ENCODE measurements at places on chromosomes 1 and 21.

DNA sequence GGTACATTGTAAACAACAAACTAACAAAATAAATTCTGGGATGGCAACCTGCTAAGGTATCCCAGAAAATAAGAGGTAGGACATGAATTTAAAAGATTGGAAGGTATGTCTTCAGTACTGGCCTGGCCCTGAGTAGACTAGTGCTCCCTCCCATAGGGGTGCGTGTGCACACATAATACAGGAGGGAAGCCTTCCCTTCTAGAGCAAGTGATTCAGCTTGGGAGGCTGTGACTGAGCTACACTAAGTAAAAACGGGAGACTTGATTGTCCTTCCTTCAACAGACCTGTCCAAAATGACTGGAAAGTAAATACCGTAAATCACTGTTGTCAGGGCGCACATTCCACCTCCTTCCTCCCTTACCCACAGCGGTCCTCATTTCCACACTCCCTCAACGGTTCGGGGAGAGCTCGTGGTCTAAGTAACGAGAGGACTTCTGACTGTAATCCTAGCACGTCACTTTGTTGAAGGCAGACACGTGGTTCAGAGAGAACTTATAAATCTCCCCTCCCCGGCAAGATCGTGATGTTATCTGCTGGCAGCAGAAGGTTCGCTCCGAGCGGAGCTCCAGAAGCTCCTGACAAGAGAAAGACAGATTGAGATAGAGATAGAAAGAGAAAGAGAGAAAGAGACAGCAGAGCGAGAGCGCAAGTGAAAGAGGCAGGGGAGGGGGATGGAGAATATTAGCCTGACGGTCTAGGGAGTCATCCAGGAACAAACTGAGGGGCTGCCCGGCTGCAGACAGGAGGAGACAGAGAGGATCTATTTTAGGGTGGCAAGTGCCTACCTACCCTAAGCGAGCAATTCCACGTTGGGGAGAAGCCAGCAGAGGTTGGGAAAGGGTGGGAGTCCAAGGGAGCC, at the start of gene TGFB2:
TSS of gene TGFB2 (plus strand) at position 523 of the 859 bp plus-strand sequence. CDS start 1,366 bp downstream, outside the sequence.
- no peak for DNase-seq

- DNase-seq: peak; percentile 73
Measured at GRCh38 chr1:207805841-207806421, 54.1 kb downstream of the CD46 start.

GRCh38 chr1:107653005-107653404, 312.0 kb downstream of the VAV3 start:
- no peak for DNase-seq

DNA sequence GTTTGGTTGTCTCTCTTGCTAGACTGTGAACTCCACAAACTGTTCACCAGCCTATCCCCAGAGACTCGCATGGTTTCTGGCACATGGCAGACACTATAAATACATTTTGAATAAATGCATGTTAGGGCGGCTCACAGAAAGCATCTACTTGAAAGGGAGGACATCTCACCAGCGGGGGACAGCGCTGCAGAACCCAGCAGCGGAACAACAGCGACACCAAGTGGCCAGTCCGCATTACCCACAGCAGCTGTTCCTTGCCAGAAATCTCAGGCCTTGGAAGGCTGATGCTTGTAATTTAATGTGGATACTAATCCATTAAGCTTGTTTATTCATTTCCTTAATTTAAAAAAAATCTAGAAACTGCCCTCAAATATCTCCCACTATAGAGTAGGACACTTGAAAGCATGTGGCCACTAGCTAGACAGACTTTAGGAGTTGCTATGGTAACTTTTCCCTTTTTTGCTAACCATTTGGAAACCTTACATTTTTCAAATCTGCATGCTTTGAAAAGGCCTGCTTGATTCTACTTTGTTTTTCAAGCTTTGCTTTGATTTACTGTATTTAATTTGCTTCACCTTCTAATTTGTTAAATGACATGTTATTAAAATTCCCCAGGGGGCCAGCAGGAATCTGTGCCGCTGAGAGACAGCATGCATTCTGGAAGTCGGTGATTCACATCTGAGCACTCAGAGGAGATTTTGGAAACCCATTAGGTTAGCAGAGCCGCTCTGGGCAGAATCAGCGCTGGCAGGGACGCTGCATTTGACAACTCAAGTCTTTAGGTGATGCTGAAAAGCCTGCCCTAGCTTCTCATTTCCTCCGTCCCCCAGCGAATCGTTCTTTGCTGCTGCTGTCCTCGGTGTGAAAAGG, 63.5 kb upstream of the SSX2IP start:
- DNase-seq: no peak

DNA sequence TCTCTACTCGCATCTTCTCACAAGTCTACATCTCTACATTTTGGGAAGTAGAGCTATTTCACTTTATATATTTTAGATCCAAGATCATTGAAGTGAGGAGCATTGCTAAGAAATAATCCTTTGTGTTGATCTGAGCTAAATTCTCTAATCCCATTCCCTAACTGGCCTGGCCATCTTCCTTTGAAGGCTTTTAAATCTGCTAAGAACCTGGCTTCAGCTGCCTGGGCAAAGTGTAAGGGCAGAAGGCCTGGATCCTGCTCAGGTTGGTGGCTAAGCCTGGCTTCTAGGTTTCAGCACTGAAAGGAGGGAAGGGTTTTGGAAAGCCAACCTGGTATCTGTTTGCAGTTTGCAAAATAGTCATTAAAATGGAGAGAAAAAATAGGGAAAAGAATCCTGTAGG, 167.6 kb downstream of the BRINP2 start:
- DNase-seq: no peak

GRCh38 chr1:204134103-204134502, 17.7 kb downstream of the ETNK2 start:
- no peak for DNase-seq

DNA sequence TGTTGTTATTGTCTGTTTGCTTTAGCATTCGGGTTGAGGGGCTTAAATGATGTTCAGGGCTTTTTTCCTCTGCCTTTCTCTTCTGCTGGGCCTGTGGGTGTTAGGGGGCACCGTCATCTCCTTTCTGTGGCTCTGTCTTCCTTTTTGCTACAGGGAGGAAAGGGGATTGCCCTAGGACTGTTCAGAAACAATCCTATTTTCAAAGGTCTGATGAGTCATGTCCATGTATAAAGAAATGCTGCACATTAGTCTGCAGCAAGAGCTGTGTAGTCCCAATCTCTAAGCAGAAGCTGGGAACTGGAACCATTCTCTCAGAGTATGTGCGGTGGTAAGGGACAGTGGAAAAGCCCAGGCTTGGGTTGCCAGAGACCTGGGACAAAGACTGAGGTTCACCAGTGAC, 462.3 kb downstream of the OMA1 start:
- no peak for DNase-seq

DNA sequence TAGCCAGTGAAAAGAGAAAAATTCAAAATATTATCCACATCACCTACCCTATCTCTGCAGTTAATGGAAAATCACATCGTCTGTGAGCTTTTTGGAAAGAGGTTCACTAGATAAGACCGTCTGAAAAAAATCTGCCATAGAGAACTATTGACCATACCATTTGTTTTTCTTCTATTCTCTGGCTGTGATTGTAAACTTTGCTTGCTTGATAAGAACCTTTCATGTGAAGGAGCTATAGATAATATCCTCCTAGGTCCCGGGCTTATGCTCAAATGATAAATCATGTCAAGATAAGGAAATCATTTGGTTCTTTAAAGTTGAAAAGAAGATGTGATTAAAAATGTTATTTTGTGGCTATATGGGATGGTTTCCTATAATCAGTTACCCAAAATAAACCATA, 369.9 kb downstream of the SIPA1L2 start:
- DNase-seq: no peak
